ENCODE measurements at places on chromosomes 7 and 10. TPM values are rescaled to one million over a fixed set of nuclear protein-coding genes. Genes with fewer than 3 reads are reported as not detected.
A peak's percentile ranks its signal among the peaks of the same experiment; 100 is the strongest.

DNA sequence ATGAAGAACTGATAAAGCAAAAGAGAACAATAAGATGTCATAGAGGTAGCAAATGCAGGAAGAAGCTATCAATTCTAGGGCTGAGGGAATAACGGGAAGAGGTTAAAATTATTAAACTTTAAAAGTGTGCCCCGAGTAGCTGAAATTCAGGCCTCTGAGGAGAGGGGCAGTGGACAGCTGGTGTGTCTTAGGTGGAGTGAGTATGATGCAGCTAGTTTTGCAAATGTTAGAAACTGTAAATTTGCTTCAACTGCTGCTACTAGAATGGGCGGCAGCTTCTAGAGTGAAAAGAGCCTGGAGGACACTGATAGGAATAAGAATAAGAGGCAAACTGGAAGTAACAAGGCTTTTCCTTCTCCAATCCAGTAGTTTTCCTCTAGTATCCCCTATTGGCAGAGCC lies 87.3 kb downstream of the SDHAF3 start:
- no peaks in the 10 kb centered on the region for H3K4me1 ChIP-seq
- no peak for DNase-seq
- no peak overlapping the region for H3K27ac ChIP-seq
- no peaks in the 10 kb centered on the region for H3K27me3 ChIP-seq
- no peak overlapping the region for H3K4me3 ChIP-seq
- H3K36me3 ChIP-seq: no peaks in the 10 kb centered on the region

DNA sequence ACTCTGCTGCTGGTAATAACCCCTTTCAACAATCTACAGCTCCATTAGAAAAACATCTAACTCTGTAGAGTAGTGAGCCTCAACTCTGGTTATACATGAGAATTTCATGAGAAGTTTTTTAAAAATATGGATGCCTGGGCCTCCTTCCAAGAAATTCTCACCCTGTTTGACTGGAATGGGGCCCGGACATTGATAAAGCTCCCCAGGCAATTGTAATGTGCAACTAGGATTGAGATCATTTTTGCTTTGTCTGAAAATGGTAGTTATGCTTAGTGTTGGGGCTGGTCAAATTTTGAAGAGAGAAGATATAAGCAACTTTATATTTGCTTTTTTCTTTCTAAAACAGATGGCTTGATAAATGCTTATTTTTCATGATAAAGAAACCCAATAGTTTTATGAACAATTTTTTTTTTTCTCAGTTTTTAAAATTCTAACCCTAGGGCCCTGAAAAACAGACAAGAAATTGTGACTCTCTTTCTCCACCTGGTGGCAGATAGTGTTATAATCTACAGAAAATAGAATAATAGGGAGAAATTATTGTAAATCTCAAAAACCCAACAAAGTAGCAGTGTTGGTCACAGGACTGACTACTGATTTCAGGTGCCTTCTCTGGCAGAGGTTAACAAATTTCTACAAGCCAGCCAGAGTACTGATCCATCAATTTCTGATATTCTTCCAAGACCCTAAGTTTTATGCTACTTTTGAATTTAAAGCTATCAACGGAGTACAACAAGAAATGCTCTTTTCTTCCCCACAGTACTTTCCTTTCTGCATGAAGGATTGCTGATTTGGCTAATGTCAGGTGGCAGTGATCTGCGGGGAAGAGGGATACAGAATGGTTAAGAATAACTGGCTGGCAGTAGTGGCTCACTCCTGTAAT lies 174.8 kb downstream of the DKK1 start:
- H3K4me1 ChIP-seq: no peaks in the 10 kb centered on the region
- no peak overlapping the region for H3K4me3 ChIP-seq
- no peak for DNase-seq

- H3K4me3 ChIP-seq: no peak overlapping the region
- H3K4me1 ChIP-seq: peaks cover 1% of the 10 kb centered on the region
- H3K27me3 ChIP-seq: no peaks in the 10 kb centered on the region
- DNase-seq: no peak
- H3K27ac ChIP-seq: no peak overlapping the region
Observed at GRCh38 chr10:130739016-130739756, 572.3 kb downstream of the TCERG1L start.

CFAP69 gene
- 2.9 TPM for total RNA-seq

GRCh38 chr10:5510281-5511072 lies 11.1 kb upstream of the CALML5 start:
- no peaks in the 10 kb centered on the region for H3K4me1 ChIP-seq
- no peak for DNase-seq
- no peak overlapping the region for H3K4me3 ChIP-seq
- no peaks in the 10 kb centered on the region for H3K27me3 ChIP-seq
- H3K27ac ChIP-seq: no peak overlapping the region
- H3K36me3 ChIP-seq: no peaks in the 10 kb centered on the region

TDRD1 gene
- total RNA-seq: not detected

GRCh38 chr7:1418505-1419309 lies 40.6 kb downstream of the MICALL2 start:
- H3K27ac ChIP-seq: no peak overlapping the region
- no peaks in the 10 kb centered on the region for H3K36me3 ChIP-seq
- no peak overlapping the region for H3K4me3 ChIP-seq
- peak; percentile 89 for DNase-seq
